Daoy (cell line): ENCODE measurements at places on chromosomes 6 and 20. TPM values are rescaled to one million over a fixed set of nuclear protein-coding genes. Genes with fewer than 3 reads are reported as not detected.

EYS gene
- not detected in 2 replicates for total RNA-seq

ROS1 gene
- 0.71 and 1.1 TPM in 2 replicates for total RNA-seq

RHAG gene
- total RNA-seq = not detected in 2 replicates

SLC35D3 gene
- total RNA-seq = not detected in 2 replicates

SRMS gene
- total RNA-seq = not detected in 2 replicates

LPA gene
- total RNA-seq = not detected in 2 replicates

MAP7 gene
- 0.95 and 1.1 TPM in 2 replicates for total RNA-seq

- DNase-seq = no peak
These were observed 133.8 kb downstream of the CLIC5 start for GRCh38 chr6:45881705-45882467.

- DNase-seq = no peak
These were observed 55.4 kb downstream of the NFATC2 start for GRCh38 chr20:51487076-51487475.

DNA sequence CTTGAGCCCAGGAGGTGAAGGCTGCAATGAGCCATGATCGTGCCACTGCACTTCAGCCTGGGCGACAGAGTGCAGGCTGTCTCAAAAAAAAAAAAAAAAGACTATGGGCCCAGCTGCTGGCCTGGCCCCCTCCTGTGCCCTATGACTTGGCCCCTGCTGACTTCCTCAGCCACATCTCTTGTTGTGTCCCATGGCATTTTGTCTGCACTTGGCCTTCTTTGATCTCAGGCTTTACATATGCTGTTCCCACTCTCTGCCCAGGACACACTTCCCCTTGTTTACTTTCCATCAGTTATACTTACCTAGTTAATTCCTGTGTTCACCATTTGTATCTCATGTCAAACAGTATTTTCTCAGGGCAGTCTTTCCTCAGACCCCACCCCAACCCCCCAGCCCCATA, 44.5 kb downstream of the RPRD1B start:
- no peak for DNase-seq

- no peak for DNase-seq
These were observed 60.1 kb downstream of the FAM217A start for GRCh38 chr6:4018924-4019236.

GRCh38 chr6:44737341-44737740, 349.8 kb downstream of the CDC5L start:
- no peak for DNase-seq

DNA sequence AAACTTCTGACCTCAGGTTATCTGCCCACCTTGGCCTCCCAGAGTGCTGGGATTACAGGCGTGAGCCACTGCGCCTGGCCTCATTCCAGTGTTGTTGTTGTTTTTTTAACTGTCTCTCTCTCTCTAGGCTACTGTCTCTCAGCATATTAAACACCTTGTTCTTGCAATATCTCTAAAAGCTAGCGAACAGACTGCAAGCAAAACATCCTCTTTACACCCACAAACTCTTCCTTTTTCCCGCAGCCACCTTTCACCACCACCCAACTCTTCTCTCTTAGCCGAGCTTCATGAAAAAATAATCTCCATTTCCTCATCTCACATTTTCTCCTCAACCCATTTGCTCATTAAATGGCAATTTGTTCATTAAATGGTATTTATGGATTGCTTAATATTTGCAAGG, 45.5 kb downstream of the SGK1 start:
- DNase-seq = no peak

DNA sequence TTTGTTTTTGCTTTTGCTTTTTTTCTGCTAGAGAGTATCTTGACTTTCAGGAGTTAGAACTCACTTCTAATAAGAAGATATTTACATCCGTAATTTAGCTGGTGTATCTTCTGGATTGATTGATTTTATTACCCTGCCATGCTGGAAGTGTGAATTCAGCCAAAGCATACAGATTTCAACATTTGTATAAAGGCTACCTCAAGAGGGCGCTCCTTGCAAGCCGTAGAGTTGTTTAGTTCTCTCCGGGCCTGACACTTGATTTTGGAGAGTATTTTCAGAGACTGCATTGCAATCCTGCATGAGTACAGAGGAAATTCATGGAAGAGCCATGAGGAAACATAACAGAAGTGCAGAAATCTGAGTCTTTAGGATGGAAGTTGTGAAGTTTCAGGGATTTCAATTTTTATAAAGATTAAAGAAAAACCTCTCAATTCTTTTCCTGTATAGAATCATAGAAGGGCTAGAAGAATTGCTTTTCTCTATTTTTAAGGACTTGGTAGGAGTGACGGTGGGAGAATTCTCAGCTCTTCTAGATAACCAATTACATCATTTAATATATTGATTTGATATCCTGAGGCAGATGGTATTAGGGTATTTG, 66.7 kb upstream of the TIAM2 start:
- peak; percentile 69 for DNase-seq

DNA sequence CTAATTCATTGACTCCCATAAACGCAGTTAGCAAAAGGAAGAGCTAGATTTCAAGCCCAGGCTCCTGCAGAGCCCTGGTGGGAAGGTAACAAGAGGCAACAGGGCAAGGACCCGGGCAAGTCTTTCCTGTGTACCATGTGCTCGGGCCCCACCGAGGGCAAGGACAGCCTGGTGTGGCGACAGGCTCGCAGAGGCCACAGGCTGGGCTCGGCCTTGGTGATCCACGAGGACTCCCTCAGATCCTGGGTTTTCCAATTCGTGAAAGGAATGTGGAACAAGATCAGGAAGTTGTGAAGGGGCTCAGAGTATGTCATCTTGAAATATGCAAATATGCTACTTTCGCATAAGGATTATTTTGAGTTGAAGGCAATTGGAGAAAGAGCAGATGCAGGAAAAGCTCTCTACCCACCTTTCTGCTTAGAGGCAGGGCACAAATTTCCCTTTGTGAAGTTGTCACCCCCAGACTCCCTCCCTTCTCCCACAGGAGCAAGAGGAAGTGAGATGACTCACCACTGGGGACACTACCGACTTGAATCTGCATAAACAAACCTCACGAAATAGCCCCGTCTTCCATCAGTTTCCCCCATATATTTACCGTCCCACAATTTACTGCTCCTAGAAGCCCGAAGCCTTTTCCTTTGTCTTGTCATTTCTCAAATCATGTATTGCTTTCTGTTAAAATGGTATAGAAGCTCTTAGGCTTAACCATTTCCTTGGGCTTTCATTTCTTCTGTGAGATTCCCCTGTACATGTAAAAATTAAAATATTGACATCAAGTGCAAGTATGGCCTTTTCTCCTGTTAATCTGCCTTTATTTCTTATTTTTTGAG, 79.0 kb downstream of the PSMG4 start:
- peak; percentile 78 for DNase-seq

GRCh38 chr6:159098636-159099106, 53.9 kb upstream of the TAGAP start:
- no peak for DNase-seq

- no peak for DNase-seq
These were observed 193.5 kb downstream of the LRFN2 start for GRCh38 chr6:40393641-40394040.

GRCh38 chr6:144718431-144718830, 433.3 kb downstream of the UTRN start:
- peak; percentile 39 for DNase-seq

GRCh38 chr6:123022975-123023374, 26.9 kb downstream of the CLVS2 start:
- DNase-seq = no peak

- DNase-seq = no peak
These were observed 115.3 kb upstream of the ID4 start for GRCh38 chr6:19721766-19722377.

- DNase-seq = no peak
These were observed 579.1 kb downstream of the DOK5 start for GRCh38 chr20:55054453-55054852.

DNA sequence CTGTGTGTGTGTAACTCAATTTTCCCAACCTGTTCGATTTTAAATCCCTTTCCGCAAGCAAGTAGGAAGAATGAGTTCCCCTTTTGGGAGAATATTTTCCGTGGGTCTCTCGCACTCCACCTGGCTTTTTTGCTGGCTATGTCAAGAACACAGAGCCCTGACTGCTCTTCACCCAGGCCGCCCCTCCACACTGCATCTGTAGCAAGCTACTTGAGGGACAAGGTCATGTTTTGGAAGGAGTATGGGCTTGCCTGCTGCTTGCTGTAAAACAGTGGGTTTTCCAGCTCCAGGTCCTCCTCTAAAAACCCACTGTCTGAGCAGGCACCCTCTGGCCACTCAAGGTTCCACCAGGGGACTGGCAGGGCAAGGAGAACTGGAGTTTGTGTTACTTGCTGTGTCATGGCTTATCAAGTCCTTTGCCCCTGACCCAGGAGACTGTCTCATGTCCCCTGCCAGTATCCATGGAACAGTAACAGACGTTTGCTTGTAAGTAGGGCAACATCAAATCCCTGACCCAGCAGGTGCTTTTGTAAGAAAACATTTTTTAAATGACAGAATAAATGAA, 35.5 kb upstream of the SYNJ2 start:
- no peak for DNase-seq

GRCh38 chr20:62040933-62041332, 24.7 kb downstream of the TAF4 start:
- DNase-seq = no peak

DNA sequence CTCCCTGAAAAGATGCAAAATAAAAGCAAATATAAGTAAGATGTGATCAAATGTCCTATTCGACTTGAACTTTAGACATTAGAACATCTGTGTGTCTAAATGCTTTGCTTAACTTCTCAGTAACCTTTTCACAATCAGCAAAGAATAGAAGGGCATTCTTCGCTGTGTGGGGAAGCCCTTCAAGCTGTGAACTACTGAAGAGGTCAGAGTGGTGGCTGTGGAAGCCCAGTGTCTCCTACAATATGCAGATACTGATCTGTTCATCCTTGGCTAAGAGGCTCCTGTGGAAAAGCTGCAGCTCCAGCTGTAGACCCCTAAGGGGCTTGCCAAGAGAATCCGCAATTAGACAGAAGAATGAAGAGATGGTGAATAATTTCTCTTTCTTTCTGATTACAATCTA, 400.3 kb upstream of the SASH1 start:
- DNase-seq = no peak

GRCh38 chr6:142902636-142903053, 42.3 kb downstream of the HIVEP2 start:
- peak; percentile 98 for DNase-seq

GRCh38 chr6:121791396-121792315, 356.2 kb downstream of the GJA1 start:
- peak; percentile 9 for DNase-seq

DNA sequence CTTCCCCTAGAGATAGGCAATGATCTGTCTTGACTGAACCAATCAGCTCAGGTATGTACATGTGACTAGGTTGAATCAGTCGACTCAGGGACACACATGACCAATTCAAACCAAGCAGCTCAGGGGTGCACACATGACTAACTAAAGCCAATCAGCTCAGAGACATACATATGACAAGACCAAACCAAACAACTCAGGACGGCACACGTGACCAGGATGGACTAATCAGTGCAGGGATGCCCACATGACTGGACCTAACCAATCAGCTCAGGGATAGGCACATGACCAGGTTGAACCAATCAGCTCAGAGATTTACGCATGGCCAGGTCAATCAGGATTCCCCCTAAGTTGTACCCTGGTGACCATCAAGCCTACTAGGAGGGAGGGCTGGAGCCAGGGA, 310.3 kb downstream of the CDH26 start:
- DNase-seq = no peak
